Activated naive CD8-positive, alpha-beta T cell treated with anti-CD3 and anti-CD28 coated beads for 36 hours (primary cell): ENCODE measurements at places on chromosomes 1 and 21.

- no peak for DNase-seq
Observed at GRCh38 chr1:41894808-41895483, 23.8 kb downstream of the HIVEP3 start.

DNA sequence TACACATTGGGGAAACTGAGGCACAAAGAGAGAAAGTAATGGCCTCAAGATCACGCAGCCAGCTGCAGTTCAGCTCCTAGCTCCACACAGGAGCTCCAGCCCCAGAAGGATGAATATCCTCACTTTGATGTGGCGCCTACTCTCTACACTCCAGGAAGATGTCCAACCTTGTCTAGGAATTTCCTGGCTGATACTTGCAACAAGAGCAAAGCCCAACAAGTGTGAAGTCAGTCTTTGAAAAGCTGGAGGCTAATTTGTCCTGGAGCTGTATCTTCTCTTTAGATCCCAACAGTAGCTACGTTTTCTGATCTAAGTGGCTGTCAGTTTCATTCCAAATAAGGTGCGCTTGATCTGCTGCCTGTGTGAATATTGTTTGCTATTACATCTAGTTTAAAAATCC lies 344.9 kb downstream of the PTPRU start:
- no peak for DNase-seq

DNA sequence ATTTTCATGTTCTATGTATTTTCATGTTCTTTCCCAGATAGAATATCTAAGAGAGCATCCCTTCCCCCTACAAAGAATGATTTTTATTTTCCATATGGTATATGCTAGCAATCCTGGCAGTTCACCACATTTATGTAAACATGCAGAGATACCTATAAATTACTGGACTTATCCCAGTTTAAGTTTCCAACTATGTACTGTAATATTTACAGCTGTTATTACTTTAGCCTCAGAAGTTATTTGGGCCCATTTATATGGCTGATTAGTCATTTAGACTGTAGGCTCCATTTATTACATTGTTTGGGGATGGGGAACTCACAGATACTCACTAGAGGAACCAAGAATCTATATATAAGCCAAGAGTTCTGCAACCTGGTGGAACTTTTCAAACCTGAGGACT lies 84.8 kb upstream of the WARS2 start:
- no peak for DNase-seq

GRCh38 chr1:117814856-117815797 lies 114.3 kb downstream of the GDAP2 start:
- DNase-seq: no peak

- no peak for DNase-seq
Observed at GRCh38 chr21:42655796-42656770, 2.7 kb downstream of the PDE9A start.

- DNase-seq: no peak
Observed at GRCh38 chr1:56502700-56503245, 76.6 kb downstream of the PLPP3 start.

DNA sequence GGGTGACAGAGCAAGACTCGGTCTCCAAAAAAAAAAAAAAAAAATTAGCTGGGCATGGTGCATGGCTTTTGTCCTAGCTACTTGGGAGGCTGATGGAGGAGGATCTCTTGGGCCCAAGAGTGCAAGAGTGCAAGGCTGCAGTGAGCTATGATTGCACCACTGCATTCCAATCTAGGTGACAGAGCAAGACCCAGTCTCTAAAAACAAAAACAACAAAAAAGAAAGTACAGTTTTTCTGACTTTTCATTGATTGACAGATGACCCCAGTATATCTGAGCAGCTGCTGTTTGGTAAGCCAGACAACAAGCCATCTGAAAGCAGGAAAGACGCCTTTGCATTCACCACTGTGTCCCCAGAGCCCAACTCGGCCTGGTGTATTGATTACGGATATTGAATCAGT lies 10.9 kb upstream of the DPT start:
- no peak for DNase-seq

- no peak for DNase-seq
Observed at GRCh38 chr1:236830560-236830959, 35.5 kb downstream of the MTR start.

GRCh38 chr1:159869607-159870006 lies 7.2 kb upstream of the VSIG8 start:
- DNase-seq: no peak

DNA sequence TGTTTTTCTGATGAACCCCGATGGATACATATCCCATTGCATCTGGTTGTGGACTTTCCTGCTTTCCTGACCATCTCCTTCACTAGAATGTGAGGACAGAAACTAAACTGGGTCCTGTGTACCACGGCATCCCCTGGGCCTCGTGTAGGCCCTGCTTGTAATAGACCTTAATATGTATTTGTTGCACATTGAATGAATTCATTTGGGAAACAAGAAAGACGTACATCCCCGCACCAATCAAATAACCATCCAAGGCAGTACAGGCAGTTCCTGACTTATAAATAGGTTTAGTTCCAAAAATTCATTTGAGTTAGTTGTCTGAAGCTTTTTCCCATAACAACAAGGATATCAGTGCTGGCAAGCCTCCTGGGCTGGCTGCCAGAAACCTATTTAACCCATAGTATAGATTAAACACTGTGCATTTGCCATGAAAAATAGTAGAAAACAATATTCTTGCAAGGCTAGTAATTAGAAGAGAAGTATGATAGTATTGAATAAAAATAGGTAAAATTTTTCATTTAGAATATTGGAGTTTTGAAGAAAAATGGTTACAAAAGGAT lies 81.8 kb upstream of the CD34 start:
- no peak for DNase-seq

GRCh38 chr1:62285984-62286785 lies 33.0 kb downstream of the KANK4 start:
- no peak for DNase-seq

DNA sequence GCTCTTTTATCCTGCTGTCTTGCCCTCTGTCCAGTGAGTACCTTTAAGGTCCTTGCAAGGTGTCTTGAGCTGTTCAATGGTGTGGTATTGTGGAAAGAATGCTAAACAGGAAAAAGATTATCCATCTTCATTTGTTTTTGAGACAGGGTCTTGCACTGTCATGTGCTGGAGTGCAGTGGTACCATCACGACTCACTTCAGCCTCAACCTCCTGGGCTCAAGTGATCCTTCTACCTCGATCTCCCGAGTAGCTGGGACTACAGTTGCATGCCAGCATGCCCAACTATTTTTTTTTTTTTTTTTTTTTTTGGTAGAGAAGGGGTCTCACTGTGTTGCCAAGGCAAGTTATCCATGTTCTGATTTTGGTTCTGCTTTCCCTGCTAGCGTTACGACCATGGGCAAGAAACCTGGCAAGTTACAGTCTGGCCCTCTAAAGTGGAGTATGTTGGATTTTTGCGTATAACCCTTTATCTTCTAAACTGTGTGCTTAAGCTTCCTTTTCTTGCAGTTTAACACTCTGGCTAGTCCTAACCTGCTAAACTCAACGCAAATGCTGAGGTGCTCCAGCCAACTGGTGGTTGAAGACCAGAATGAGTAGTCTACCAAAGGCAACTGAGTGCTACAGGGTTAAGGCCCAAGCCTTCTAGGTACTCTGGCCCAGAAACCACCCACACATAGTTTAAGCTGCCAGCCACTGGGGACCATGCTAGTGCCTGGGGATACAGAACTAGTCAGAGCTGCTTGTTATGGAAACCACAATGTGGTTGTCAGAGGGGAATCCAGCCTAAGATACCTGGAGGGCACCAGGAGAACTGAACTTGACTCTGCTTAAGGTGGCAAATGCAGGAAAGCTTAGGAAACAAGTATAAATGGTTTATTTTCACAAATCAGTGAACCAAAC lies 7.9 kb downstream of the RPL11 start:
- peak; percentile 45 for DNase-seq

- DNase-seq: no peak
Observed at GRCh38 chr1:22137004-22137720, 5.7 kb downstream of the WNT4 start.

GRCh38 chr1:228798548-228798947 lies 63.3 kb downstream of the RHOU start:
- DNase-seq: no peak

DNA sequence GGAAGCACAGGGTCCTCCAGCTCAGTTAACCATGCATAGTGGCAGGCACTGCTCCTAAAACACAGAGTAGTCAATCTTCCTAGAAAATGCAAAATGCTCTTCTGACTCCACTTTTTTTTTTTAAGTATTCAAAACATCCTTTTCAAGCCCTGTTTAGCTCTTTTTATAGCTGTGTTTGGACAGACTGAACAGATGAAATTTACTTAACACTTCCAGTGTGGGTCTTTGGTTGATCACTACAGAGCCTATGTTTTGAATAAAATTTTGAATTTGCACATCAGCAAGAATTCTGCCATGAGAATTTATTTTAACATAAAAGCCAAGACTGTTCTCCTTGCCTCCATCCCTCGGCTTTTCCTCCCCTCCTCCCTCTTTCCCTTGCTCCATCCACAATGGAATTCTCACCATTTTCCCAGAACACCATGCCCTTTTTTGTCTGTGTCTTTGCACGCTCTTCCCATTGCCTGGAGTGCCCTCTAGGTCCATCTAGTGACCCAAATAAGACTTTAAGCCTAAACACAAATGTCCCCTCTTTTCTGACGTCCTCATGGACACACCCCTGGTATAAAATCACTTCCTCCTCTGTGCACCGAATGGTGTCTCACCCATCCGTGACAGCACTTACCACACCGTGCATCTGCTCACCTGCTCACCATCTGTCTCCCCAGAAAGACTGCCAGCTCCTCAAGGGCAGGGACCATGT lies 24.0 kb upstream of the CPT2 start:
- no peak for DNase-seq

DNA sequence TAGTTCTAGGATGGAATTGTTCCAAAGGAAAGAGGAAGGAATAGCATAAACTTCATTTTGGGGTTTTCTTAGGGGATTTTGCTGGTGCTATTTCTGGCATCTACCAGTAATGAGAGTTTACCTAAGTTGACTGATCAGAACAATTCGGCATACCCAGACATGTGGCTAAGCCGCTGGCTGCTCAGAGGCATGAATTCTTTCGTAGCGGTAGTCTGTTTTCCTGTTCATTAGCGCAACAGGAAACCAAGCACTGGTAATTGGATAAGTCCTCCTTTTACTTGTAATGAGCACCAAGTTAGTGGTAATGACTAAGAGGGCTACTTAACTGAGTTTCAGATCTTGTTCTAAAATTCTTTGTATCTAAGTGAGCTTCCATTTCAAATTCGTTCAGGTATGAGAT lies 38.6 kb downstream of the C21orf91 start:
- peak; percentile 38 for DNase-seq

DNA sequence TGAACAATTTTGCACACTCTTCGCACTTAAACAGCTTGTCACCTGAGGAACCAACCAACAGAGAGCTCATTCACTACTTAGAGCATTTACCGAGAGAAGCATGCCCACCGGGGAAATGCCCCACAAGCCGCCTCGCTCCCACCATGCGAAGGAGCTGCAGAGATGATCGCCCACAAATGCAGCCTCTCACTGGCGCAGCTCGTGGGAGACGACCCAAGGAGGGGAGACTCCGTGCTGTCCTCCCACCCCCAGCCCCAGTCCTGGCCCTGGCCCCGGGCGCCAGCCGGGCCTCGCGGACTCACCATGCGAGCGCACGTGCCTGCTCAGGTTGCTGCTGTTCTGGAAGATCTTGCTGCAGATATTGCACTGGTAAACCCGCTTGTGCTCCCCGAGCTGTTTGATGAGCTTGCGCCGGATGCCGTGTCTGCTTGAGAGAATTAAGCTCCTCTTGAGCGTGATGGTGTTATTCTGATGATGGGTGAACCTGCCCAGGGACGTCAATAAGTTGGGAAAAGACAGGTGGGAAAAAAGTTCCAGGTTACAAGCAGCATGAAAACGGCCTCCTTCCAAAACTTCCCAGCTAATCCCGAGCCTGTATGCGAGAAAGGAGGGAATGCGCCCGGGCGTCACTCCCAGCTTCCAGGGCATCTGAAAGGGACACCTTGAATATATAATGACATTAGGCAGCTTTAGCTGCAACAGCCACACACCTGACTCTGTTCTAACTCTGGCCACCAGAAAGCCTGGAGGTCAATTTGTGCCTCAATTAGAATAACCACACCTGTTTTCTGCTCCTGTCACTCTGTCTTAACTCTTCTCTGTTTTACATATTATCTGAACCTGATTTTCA lies 42.8 kb downstream of the PRDM15 start:
- DNase-seq: no peak

- DNase-seq: no peak
Observed at GRCh38 chr1:183039330-183039729, 16.1 kb downstream of the LAMC1 start.

DNA sequence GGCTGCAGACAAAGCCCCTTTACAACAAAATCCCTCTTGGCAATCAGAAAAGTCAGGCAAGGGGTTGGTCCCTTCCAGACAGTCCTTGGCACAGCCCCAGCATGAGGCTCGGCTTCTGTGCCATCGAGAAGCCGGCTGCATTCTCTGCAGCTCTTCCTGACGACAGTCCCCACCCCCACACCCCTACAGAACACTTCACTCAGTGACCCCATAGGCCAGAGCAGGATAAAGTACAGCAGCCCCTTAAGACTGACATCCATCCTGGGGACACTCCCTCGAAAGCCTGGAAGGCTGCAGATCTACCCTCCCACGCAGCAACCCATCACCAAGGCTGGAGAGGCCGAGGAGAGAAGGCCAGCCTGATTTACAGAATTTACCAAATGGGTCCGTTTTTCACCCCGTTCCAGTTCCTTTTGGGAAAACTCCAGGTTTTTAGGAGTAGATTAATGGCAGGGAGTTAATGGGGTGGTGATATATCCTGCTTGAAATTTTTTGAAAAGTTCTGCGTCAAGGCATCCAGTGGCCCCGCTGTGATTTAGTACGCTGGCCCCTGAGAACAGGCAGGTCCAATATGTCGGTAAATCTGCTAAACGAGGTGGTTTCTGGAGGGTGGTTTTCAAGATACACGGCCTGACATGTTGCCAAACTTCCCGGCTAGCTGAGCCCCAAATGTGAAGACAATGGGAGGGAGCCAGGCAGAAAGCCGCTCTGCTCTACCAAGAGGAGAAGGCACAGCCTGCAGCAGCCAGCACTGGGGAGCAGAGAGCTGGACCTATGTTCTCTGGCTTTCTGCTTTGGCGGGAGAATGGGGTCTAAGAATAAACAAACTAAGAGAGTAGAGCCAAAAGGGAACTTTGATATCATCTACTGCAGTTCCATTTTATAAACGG lies 81.7 kb downstream of the SSBP3 start:
- no peak for DNase-seq
